Small intestine (tissue), 16 donors: ENCODE measurements at places on chromosomes 1 and 21. TPM values are rescaled to one million over a fixed set of nuclear protein-coding genes. Genes with fewer than 3 reads are reported as not detected.

Gene CDC14A
- polyA plus RNA-seq, result 4.2 TPM

Gene ST6GALNAC3
- polyA plus RNA-seq, result 21.7 TPM

Gene NUP210L
- polyA plus RNA-seq, result 0.01 TPM

Gene LCA5L
- 0.85 TPM for polyA plus RNA-seq

Gene B3GALT2
- 1.1 TPM for polyA plus RNA-seq

Gene ADCY10
- not detected for polyA plus RNA-seq

Gene ANKRD35
- polyA plus RNA-seq, result 1.1 TPM

Gene PRPF38A
- polyA plus RNA-seq, result 55.6 TPM

Gene NBPF4
- not detected for polyA plus RNA-seq

Gene GPX7
- 4.1 TPM for polyA plus RNA-seq

Gene ZNF697
- polyA plus RNA-seq, result 8.2 TPM

Gene HLX
- polyA plus RNA-seq, result 8.7 TPM

Gene KIF1B
- polyA plus RNA-seq, result 6.8 TPM

Gene CNR2
- not detected for polyA plus RNA-seq

Gene SNX7
- 27.9 TPM for polyA plus RNA-seq

Gene OR10X1
- not detected for polyA plus RNA-seq

Gene TAL1
- polyA plus RNA-seq, result 0.45 TPM

Gene C1orf185
- not detected for polyA plus RNA-seq

DNA sequence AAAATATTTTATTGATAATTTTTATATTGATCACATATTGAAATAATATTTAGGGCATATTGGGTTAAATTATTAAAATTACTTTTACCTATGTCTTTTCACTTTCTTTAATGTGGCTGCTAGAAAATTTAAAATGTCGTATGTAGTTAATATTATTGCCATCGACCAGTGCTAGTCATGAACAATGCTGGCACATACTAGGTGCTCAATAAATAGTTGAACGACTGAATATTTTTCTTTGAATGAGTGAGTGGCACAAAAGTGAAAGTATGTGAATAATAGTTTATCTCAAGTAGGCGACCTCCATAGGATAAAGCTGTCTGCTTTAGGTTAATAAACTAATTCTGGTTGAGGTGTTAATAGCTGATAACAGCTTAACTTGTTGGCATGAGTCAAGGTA lies 150.8 kb upstream of the FGGY start:
- no peak for DNase-seq

DNA sequence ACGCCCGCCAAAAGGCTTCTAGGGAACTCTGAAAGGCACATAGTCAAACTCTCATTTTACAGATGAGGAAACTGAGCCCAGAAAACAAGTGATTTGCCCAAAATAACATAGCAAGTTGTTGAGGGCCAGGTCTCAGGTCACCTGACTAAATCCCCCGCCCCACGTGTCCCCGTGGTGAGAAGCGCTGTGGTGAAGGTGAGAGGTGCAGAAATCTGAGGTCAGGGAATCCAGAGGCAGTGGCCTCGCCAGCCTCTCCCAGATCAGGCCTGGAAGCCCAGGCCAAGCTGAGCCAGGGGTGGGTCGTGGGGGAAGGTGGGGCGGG lies 5.1 kb downstream of the HDGF start:
- DNase-seq, result no peak

- DNase-seq, result no peak
These were observed 17.6 kb downstream of the ACTL8 start for GRCh38 chr1:17772615-17773212.

DNA sequence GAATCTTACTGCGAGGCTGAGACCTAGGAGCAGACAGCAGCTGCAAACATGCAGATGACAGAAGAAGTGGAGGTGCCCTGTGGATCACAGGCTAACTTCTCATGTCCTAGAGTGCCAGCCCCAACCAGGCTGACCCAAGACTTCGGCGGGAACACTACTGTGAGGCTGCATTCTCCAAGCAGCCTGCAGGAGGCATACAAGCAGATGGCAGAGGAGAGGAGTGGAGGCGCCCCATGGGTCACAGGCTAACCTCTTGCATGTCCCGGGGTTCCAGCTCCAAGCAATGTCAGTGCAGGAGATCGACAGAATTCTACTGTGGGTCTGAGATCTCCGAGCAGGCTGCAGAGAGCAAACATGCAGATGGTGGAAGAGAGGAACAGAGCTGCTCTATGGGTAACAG lies 98.1 kb upstream of the ZNF678 start:
- DNase-seq, result no peak

- peak; percentile 26 for DNase-seq
These were observed 70.3 kb upstream of the CAMK1G start for GRCh38 chr1:209513226-209513625.

DNA sequence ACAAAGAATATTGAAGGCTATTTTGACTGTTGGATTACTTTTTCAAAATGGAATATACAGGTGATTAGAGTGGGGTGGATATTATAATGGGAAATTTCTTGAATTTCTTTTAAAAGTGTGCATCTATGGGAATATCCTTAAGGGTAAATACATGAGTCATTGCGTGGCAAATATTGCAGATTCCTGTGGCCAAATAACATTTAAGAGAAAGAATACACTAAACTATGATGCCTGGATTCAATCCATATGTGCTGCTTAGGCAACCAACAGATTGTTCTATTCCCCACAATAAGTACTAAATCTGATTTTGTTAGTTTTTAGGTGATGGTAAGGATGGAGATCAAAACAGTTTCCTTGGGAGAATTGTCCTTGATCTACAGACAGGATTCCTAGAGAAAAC lies 119.5 kb downstream of the HMCN1 start:
- DNase-seq, result no peak

DNA sequence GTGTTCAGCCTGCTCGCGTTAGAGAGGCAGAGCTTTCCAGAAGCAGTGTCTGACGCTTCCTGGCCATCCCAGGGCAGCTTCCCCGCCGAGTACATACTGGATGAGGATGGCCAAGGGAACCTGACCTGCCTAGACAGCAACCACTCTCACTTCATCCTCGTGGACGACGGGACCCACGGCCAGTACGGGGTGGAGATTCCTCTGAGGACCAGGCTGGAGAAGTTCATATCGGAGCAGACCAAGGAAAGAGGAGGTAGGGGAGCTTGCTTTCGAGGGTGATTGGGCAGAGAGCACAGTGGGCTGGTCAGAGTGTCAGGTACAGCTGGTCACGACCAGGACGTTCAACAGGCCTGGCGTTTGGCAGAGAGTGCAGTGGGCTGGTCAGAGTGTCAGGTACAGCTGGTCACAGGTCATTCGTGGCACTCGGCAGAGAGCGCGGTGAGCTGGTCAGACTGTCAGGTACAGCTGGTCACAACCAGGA lies 22.4 kb downstream of the TRPM2 start:
- DNase-seq, result no peak

DNA sequence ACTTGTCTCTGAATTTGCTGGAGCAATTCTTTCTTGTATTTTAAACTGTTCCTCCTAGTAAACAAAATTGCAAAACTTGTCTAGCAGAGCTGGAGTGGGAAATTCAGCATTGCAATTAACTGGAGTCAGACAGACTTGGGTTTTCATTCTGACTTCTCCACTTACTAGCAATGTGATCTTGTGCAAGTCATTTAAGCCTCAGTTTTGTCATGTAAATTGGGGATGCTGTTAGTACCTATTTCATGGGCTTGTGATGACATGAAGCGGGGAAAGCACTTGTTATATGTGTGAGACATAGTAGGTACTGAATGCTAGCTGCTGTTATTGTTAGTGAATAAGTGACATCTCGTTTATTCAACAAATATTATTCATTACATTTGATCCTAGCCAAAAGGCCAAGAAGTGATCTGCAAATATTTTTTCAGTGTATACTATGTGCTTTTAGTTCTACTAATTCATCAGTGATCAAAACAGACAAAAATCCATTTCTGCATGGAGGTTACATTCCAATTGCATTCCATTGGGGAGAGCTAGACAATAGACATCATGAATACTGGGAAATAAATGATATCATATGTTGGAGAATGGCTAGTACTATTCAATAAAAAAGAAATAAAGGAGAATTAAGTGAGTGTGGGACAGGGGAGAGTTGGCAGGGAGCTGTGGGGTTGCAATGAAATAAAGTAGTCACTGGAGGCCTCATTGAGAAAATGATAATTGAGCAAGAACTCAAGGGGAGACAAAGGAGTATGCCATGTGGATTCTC lies 47.1 kb downstream of the CACHD1 start:
- no peak for DNase-seq

- DNase-seq, result peak; percentile 39
These were observed 914 bp downstream of the ZNF326 start for GRCh38 chr1:89995598-89996449.

DNA sequence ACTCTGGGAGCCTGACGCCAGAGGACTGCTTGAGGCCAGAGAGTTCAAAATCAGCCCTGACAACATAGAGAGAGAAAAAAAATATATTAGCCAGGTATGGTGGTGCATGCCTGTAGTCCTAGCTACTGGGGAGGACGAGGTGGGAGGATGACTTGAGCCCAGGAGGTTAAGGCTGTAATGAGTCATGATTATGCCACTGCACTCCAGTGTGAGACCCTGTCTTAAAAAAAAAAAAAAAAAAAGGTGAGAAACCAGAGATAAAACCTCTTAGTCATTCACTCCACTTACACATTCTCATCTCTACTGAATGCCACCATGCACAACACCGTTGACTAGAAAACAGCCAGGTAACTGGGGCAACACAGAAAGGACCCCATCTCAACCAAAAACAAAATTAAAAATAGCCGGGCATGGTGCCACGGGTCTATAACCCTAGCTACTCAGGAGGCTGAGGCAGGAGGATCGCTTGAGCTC lies 178.1 kb downstream of the SLC45A1 start:
- no peak for DNase-seq

DNA sequence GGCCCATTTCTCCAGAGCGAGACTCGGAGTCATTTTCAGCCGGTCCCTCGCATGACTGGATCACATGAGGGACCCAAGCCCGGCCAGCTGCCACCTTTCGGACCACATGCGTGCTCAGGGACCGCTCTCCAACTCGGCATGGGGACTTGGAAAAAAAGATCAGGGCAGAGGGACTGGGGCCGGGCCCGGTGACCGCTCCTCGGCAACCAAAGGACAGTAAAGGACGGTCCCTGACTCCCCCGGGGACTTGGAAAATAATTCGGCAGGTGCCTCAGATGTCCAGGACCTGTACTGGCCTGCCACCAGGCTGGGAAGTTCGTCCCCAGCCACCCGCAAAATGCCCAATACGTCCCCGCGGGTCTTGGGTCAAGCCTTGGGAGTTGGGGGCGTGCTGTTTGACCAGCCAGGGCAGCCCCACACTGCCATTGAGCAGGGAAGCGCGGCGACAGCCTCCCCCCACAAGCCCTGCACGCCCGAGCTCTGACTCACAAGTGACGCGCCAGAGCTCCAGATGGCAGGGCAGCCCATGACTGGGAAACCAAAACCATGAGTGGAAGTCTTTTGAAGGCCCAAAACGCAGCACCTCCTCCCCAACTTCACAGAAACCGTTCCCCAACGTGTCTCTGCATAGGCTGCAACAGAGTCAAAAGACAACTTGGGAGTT lies 134.5 kb downstream of the LIPI start:
- DNase-seq, result no peak

DNA sequence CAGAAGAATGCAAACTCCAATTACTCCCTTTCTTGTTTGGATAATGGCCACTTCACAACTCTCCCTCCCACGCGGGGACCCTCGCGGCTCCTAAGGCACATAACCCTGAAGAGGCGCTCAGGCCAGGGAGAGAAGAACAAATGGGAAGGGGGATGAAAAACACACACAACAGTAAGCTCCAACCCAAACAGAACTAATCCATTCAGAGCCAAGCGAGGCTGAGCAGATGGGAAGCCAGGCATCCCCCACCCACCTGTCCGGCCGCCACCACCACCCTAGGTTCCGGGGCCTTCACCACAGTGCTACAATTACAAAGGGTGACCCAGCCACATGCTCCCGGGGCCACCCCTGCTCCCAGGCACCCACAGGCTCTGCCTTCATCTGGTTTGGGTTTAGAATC lies 101.5 kb downstream of the MRPL37 start:
- DNase-seq, result no peak

DNA sequence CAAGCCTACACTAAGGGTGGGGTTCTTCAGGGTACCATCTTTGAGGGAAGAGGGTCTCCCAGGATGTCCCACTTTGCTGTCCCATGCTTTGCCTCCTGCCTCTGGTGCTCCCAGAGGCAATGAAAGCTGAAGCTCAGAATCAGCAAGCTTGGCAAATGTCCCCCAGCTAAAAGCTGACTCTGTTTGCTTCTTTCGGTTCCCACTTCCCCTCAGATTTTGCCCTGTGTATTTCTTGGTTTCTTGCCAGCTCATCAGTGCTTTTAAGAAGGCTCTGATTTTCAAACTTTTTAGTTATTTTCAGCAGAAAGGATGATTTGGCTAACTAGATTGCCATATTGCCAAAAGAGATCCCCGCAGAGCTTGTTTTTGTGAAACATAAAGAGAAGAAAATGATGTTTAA lies 33.1 kb upstream of the COG2 start:
- no peak for DNase-seq

- peak; percentile 29 for DNase-seq
These were observed 597.9 kb upstream of the ADAMTS5 start for GRCh38 chr21:27564684-27565301.

- no peak for DNase-seq
These were observed 1.1 kb upstream of the ANKRD35 start for GRCh38 chr1:145886816-145887215.

- DNase-seq, result peak; percentile 28
These were observed 176.6 kb downstream of the NRIP1 start for GRCh38 chr21:14888202-14888601.

DNA sequence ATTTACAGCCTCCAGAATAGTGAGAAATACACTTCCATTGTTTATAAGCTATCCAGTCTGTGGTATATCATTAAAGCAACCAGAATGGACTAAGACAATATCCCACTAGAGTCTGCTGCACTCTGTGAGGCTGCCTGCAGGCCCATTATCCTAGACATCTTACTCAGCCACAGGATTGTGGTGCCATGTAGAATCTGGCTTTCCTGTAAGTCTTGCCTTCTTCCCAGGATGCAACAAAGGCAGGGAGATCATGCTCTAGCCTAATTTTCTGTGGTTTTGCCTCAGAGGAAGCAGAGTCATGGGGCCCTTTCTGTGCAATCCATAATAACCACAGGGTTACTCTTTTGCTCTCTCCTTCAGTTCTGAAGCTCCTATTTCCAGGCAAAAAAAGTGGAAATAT lies 299.1 kb upstream of the DEPDC1 start:
- DNase-seq, result no peak

DNA sequence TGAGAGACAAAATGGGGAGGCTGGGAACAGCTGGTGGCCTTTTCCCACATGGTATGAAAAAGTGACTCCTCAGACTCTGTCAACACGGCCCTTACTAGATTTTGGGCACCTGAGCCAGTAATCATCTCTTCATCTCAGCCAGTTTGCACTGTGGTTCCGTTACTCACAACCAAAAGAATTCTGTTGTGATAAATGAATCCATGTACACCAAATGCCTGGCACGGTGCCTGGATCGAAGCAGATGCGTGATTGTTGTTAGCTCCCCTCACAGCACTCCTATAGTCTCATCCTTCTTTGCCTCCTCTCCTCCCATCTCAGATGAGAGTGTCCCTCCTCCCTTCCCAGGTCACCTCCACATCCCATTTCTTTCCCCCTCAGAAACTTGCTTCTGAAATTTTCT lies 57.9 kb upstream of the GJB5 start:
- DNase-seq, result no peak

- no peak for DNase-seq
These were observed 17.2 kb downstream of the PPT1 start for GRCh38 chr1:40079774-40080400.

- peak; percentile 21 for DNase-seq
These were observed at the start of gene CCDC185 for GRCh38 chr1:223393275-223394214. Gene CCDC185 (plus strand): TSS chr1:223393415. CDS start chr1:223393476, 61 bp downstream.

GRCh38 chr1:54051933-54052430 lies 1.0 kb downstream of the TMEM59 start:
- peak; percentile 45 for DNase-seq

GRCh38 chr1:51222136-51222787 lies 13.8 kb upstream of the RNF11 start:
- DNase-seq, result no peak

- DNase-seq, result no peak
These were observed 26.9 kb upstream of the BACE2 start for GRCh38 chr21:41141031-41141457.
